H1 (cell line): ENCODE measurements at places on chromosomes 3 and 15. TPM values are rescaled to one million over a fixed set of nuclear protein-coding genes. Genes with fewer than 3 reads are reported as not detected.

GRCh38 chr3:156478891-156479290, 76.0 kb downstream of the SSR3 start:
- no peak for DNase-seq

DNA sequence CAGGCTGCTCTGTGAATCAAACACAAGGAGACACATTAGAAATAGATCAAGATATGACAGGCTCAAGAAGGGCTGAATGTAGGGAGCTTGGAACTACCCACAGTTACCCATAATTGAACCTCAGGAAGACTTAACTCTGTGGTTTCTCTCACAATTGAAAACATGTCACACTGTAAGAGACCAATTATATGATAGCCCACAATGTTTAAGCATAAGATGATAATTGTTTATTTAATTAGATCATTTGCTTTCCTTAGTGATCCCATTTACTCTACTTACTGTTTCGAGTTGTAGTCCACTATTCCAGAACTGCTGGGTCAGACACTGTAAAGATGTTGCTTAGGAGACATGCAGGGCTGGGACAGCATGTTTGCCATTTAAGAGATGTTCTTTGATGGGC, 201.3 kb upstream of the RARB start:
- DNase-seq, result no peak

DNA sequence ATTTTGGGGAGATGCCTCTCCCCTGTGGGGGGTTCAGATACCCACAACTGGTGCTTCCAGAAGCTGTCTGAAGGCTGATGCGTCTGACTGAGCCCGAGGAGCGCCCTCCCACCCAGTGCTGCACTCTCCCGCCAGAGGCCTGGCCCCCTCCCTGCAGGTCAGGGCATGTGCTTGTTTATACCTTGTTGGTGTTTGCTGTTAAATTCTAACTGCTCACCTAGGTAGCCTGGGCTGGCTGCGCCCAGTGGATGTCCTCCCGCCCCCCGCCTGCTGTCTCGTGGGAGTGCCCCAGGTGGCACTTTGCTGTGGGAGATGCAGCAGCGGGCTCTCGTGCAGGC, 12.9 kb downstream of the KLF13 start:
- DNase-seq, result no peak

- no peak for DNase-seq
Measured at GRCh38 chr3:184334470-184335158, 2.8 kb upstream of the FAM131A start.

DNA sequence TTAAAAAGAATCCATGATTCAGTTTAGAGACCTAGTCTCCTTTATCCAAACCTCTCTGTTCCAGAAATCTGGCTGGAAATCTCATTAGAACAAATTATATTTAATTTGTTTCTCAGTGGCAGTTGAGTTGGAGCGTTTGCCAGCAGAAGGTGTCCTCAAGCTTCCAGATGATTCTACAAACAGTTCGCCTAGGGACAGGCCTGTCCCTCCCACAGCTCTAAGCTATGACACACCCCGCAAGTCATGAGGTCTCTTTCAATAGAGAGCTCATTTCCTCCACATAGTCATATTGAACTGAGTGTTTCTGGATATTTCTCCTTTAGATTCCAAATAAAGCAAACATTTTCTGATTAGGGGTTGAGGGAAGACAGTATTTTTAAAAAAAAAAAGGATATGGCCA, 230.3 kb downstream of the ATP8B4 start:
- no peak for DNase-seq

DNA sequence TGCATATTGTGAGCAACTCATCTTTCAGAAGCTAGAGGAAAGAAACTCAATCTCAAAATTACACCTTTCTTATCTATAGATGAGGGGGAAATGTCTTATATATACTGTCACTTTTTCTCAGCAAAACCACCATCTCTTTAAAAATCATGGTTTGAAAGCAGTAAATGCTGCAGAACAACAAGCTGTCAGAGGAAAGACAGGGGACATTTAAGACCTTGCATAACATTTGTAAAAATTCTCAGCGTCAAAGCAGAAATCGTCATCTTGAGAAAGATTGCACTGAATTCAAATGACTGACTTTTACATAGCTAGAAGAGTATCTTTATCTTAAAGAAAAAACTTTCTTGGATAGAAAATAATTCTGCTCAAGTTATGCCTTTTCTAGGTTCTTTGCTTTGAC, 122.2 kb upstream of the CADPS start:
- DNase-seq, result no peak

DNA sequence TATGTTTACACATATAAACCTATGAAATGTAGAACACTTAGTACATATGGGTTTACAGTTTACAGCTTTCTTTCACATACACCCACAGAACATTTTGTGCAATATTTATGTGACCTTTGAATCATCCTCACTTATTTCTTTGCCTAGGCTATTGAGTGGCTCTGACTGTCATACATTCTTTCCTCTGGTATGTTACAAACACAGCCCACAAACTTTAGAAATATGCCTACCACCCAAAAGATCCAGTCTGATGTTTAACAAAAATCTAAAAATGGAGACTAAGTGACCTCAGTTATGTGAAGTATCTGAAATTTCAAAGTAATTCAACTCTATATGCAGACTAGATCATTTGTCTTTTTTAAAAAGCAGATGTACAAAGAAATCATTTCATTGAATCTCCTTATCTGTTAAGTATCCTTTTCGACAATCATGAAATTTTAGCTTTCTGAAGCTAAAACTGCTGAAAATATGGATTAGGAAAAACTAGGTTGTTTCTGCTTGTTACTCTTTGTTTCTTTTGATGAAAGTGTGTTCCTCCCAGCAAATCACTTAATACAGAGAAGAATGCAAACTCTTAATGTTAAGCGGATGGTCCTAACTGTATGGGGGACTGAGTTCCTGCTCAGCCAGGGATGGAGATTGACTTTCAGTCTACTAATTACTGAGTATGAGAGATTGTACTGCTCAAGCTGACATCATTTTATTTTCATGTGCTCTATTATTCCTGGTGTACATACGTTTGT, 27.7 kb downstream of the CCDC54 start:
- no peak for DNase-seq

- DNase-seq, result no peak
Measured at GRCh38 chr15:91852741-91853510, 582 bp upstream of the SLCO3A1 start.

SMCO1 gene
- total RNA-seq, result not detected in 2 replicates

DNA sequence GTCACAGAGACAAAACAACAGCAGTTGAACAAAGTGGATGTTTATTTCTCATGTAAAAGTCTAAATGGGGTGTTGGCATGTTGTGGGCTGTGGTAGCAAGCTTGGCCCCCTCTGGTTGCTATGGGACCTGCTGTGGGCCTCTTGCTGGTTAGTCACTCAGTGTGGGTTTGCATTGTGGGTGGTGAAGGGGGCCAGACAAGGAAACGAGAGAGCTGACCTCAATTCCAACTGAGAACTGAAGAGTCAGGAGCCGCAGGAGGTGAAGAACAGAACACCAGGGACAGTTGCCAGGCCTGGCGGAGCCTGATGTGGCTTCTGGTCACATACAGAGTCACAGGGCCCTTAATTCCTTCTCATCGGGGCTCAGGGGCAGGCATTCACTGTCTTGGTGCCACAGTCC, 1.9 kb upstream of the ADPGK start:
- DNase-seq, result no peak

GRCh38 chr3:190807719-190808375, 54.6 kb downstream of the GMNC start:
- DNase-seq, result no peak

DNA sequence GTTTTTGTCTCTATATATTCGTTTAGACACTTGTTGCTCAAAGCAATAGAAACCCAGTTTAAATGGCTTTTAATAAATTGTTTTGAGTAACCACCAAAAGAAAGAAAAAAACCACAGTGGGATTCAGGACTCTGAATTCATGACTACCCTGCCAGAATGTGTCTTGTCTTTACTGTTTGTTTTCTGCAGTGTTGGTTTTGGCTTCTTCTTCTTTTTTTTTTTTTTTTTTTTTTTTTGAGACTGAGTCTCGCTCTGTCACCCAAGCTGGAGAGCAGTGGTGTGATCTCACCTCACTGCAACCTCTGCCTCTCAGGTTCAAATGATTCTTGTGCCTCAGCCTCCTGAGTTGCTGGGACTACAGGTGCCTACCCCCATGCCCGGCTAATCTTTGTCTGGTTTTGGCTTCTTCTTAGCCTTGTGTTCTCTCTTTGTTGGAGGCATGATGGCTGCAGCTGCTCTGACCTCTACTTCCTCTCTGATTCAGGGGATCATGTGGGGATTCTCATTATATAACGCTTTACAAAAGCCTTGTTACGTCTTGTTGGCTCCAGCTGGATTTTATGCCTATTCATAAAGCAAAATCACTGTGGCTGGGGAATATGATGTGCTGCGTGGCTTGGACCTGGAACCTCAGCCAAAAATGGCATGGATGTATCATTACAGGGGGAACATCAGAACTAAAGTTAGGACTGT, 54.0 kb downstream of the PLS1 start:
- DNase-seq, result no peak

CTXN2 gene
- not detected in 2 replicates for total RNA-seq

GRCh38 chr3:79871656-79872055, 103.9 kb upstream of the ROBO1 start:
- no peak for DNase-seq

DNA sequence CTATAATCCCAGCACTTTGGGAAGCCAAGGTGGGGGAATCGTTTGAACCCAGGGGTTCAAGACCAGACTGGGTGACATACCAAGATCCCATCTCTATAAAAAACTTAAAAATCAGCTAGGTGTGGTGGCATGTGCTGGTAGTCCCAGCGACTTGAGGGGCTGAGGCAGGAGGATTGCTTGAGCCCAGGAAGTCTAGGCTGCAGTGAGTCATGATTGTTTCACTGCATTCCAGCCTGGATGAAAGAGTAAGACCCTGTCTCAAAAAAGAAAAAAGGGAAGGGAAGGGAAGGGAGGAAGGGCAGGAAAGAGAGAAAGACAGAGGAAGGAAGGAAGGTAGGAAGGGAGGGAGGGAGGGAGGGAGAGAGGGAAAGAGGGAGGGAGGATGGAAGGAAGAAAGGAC, 133.7 kb upstream of the LRRN1 start:
- DNase-seq, result no peak

DNA sequence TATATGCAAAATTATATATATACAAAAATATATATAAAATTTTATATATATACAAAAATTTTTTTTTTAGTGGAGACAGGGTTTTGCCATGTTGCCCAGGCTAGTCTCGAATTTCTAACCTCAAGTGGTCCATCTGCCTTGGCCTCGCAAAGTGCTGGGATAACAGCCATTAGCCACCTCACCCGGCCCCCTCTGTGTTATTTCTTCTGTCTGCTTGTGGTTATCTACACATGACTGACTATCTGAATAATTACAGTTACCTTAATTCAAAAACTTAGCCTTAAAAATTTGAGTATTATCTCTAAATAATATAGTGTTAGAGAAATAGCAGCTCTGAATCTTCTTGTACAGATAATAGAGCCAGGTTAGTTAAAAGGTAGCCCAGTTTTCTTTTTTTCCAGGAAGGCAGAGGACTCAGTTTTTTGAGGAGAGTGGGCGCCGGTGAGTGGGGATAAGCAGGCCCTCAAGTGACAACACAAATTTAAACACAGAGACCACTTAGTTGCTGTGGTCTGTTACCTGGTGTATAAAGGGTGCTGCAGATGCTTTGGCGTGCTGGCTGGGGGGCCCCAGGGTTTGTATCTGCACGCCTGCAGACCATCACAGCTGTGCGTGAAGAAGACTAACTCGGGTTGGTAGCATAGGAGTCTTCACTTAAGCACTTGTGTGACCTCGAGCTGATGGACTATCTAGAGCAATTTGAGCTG, 83.7 kb downstream of the TRAK1 start:
- no peak for DNase-seq

RTP1 gene
- total RNA-seq, result 3.0 and 3.2 TPM in 2 replicates

- DNase-seq, result no peak
Measured at GRCh38 chr3:40801284-40801741, 276.6 kb downstream of the ZNF621 start.

EHHADH gene
- 2.9 and 3.5 TPM in 2 replicates for total RNA-seq

RPP25 gene
- total RNA-seq, result 19.4 and 19.8 TPM in 2 replicates

DNA sequence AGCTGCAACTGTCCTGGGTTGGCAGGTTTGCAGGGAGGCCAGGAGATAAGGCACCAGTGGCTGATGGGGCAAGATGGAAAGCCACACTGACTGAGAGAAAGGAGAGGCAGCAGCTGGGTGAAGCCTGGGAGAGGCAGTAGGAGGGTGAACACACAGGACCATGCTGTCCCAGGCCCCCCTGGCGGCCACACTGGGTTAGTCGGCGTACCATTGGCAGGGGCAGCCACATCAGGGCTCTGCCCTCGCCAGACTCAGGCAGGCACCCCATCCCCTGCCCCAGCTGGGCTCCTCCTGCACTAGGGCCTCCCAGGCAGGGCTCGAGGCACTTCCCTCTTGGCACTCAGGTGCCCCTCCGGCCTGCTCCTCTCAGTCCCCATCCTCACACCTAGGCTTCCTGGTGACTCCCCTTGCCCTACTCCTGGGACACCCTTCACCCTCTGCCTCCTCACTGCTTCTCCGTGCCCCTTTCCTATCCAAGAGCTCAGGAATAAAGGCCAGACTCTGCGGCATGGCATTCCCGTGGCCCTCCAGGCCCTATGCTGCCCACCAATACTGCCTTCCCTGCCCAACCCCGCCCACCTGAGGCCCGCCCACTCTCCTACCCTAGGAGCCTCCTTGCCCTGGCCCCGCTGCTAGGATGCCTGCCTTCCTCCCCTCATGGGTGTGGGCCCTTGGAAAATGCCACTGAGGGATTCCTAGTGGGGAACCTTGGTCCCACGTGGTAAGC, 28.7 kb upstream of the DUSP7 start:
- peak; percentile 64 for DNase-seq

MOBP gene
- 0.10 and 0.50 TPM in 2 replicates for total RNA-seq

DNA sequence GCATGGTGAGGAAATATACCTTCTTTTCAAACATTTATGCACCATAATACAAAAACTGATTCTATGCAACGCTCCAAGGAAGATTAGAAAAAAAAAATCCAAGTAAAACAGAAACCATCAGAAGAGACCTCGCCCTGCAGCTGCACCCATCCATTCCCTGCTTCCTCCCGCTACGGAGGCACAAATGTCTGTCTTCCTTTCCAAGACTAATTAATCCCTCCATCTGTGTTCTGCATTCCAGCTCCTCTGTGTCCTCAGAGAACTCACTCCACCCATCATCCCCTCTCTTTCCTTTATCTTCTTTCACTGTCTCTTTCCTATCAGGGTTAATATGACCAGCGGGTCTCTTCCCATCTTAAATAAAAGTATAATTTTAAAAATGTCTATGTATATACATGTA, 196.1 kb downstream of the ADAMTSL3 start:
- no peak for DNase-seq

DNA sequence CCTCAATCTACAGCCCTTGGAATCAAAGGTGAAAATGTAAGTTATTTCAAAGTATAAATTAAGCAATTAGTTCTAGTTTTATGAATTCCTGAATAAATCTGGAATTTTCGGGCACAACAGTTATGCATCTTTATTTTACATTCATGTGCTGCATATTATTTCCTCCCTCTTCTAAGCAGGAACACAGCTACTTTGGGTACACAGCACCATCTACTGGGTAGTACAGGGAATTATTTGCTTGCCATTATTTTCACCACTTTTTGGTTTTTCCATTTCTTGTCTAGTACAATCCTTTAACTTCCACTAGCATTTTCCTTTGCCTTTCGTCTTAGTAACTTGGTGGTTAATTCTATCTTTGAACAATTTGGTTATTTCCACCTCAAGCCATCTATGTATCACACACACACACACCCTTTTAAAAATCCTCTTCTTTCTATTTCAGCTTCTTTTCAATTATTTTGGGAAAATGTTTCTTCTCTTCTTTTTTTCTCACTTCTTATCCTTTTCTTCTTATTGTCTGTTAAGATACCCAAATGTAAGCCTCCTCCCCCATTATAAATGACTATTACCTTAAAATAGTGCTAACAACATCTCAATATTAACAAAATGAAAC, 451.0 kb downstream of the MFSD1 start:
- no peak for DNase-seq

- no peak for DNase-seq
Measured at GRCh38 chr3:107578523-107578922, 55.8 kb downstream of the BBX start.
